NCI-H1105 treated with DMSO at 0.1 percent for 48 hours (cell line): ENCODE measurements at places on chromosomes 6 and 20.

DNA sequence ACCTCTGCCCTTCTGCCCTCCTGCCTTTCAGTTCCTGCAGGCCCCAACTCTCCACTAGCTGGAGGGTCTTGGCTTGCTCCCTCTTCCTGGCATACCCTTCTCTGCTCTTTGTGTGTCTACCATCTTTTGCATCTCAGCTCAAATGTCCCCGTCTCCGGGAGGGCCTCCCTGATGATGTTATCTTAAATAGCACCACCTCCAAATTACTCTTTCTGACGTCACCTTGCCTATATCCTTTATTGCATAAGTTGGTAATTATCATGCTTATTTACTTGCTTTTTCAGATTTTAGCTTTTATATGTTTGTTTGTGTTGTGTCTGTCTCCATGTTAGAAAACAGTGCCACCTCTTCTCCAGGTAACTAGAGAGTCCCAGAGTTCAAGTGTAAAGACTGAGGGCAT lies 36.0 kb upstream of the FYN start:
- DNase-seq, result no peak

GRCh38 chr6:55536391-55536956 lies 42.5 kb downstream of the HMGCLL1 start:
- no peak for DNase-seq

DNA sequence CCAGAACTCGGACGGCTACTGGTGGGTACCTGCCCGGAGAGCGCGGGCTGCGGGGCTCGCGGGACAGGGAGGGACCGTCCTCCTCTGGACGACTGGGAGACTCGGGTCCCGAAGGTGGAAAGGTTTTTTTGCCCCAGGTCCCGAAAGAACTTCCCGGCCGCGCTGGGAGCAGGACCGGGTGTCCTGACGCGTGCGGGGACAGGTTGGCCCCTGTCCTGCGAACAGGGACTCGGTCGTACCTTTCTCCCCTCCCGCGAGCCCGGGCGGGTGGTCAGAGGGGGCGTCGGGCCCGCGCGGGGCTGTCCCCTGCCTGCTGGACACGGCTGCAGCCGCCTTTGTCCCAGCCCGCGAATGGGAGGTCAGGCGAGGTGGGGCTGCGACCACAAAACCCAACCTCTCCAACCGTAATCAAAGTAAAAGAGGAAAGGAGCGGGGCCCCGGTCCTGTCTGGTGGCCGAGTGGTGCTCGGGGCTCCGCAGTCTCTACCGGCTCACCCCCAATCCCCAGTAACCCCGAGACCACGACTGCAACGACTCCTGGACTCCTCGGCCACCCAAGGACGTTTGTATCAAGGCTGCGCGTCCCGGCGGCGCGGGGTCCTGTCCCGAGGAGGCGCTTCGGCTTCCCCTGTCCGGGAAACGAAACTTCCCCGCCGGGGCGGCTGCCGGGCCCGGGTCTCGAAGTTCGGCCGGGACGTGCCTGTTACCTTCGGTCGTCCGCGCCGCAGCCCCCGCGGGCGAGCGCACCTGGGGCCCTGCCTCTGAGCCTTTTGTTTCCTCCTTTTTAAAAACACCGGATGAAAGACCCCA lies 798 bp downstream of the DSP start:
- DNase-seq, result peak; percentile 19

- no peak for DNase-seq
These were observed 78.7 kb upstream of the MYL9 start for GRCh38 chr20:36462440-36463211.

- DNase-seq, result no peak
These were observed 33.7 kb upstream of the HIVEP1 start for GRCh38 chr6:11978169-11978987.

DNA sequence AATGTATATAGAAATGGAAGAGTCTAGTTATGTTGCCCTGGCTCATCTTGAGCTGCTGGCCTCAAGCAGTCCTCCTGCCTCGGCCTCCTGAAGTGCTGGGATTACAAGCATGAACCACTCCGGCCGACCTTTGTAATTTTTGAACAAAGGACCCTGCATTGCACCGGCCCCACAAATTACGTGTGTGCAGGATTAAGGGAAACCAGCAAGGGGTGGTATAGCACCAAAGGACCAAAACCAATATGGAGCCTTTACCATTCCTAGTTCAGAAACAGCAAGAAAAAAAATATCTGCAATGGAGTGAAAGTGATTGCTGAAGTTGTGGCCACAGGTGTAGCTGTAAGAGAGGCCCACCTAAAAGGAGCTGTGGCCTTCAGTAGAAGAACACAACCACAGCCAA lies 8.2 kb upstream of the TRERF1 start:
- DNase-seq, result no peak

GRCh38 chr6:27591699-27592480 lies 119.0 kb upstream of the ZNF184 start:
- peak; percentile 79 for DNase-seq

DNA sequence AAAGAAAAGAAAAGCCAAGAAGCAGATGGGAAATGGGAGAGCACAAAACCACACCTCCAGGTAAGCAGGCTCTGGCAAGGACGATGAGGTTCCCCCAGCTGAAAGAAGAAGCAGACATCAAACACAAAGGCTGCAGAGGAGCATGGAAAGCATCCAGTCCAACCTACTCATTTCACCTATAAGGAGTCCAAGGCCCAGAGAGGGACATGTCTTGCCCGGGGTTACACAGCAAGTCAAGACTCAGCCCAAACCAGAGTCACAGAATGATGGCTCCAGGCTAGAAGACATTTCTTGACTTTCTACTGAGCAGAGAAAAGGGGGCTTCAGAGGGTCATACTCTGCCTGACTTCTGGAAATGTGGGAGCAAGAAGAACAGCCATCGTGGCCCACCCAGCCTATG lies 45.6 kb upstream of the FOXP4 start:
- DNase-seq, result no peak

DNA sequence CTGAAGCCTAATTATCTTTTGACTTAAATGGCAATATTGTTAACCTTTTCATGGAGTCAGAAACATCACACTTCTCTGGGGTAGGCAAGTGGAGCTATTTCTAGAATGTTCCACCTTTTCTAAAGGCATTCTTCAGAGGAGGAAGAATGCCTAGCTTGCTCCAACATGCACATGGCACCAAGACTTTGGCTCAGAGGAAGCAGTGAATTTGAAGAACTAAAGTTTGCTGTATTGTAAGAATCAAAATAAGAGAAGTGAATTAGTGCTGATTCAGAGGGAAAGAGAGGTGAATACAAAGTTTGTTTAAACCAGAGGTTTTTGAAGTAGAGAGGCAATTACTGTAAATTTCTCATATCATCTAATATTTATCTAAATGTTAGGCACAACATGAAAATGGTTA lies 92.2 kb downstream of the SOBP start:
- no peak for DNase-seq

DNA sequence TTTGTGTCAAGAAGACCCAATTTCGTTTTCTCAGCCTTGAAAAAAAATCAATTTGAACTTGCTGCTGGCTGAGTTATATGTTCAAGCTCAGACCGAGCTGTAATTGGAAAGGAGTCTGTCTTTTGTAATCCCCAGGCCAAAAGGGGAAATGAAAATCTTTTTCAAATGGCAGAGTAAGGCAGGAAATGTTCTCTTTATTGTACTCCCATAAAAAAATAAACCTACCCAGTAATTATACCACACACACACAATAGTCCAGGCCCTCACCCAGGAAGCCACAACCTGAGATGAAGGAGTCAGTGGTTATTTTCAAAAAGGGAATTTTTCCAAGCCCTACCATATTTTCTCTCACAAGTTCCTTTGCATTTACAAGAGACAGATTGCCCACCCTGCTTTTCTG lies 45.3 kb downstream of the CLIC5 start:
- peak; percentile 11 for DNase-seq

GRCh38 chr6:147248859-147249258 lies 44.6 kb downstream of the STXBP5 start:
- DNase-seq, result no peak

- DNase-seq, result no peak
These were observed 184.5 kb upstream of the AGPAT4 start for GRCh38 chr6:161458201-161458951.

DNA sequence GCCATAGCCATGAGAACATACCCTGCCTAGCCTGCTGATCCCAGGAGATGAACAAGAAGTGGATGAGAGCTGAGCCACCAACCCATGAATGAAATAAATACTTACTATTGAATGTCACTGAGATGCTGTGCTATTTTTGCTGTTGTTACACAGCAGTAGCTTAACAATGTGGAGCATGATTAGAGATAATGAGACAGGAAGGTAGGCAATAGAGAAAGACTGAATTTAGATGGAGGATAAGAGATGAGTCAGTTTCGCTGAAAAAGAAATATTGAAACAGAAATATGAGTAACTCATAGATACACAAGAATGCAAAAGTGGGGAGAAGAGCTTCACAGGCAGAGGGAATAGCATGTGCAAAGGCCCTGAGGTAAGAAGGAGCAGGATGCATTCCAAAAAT lies 94.9 kb upstream of the TOP1 start:
- DNase-seq, result no peak

DNA sequence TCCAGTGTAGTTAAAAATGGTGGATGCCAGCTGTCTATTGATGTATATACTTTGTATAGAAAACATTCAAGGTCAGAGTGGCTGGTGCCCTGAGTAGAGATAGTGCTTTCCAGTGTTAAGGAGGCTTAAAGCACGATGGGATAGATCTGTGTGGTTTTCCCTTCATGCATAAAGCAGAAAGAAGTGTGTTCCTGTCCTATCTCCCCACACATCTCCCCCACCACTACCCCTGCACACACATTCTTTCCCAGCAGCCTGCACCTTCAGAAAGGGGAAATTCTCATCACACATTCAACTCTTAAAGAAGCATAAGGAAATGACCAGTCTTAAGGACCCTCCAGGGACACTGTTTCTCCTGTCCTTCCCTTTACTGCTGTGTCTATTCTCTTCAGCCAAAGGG lies 221.7 kb upstream of the TAB2 start:
- no peak for DNase-seq

DNA sequence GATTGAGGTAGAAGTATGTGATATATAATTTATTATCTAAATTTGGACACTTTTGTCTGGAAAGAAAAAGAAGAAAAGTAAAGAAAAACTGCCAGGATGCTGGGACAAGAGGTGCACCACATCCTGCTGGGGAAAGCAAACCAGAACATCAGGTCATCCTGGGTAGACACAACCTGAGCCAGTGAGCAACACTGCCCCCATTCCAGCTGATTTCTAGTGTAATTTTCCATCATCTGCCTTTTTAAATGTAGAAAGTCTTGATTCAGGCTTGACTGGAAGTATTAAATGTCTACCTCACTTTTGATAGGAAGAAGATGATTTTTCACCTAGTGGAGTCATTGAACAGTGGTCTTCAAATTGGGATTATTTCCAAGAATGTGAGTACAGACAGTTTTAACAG lies 1164.5 kb upstream of the CITED2 start:
- no peak for DNase-seq

GRCh38 chr6:134684423-134684795 lies 265.5 kb downstream of the ALDH8A1 start:
- DNase-seq, result no peak

- DNase-seq, result no peak
These were observed 8.2 kb downstream of the SPINT3 start for GRCh38 chr20:45507011-45507820.

DNA sequence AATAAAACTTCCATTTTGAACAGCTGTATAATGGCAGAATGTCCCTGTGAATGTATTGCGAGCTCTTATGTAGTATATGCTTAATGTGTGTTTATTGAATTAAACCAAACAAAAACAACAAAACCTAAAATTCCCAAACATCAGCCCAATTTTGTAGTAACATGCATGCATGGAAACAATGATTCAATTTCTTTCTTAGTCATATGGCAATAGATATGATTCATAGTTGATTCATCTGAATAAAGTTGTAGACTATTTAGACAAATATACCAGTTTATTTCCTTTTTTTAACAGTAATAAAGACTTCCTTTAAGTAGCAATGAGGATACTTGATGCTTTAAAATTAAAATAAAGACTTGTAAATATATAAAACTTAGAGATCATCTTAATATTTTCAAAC lies 670.6 kb downstream of the CD109 start:
- no peak for DNase-seq

GRCh38 chr20:24610341-24611115 lies 141.1 kb downstream of the SYNDIG1 start:
- DNase-seq, result no peak

GRCh38 chr6:19869464-19869863 lies 32.3 kb downstream of the ID4 start:
- no peak for DNase-seq

- peak; percentile 13 for DNase-seq
These were observed 642.5 kb upstream of the MMS22L start for GRCh38 chr6:97925504-97925903.

- DNase-seq, result no peak
These were observed 234.1 kb upstream of the ZFP64 start for GRCh38 chr20:52425701-52426100.

GRCh38 chr6:490251-491037 lies 98.9 kb downstream of the IRF4 start:
- DNase-seq, result no peak

GRCh38 chr20:12925210-12925755 lies 83.5 kb upstream of the SPTLC3 start:
- peak; percentile 84 for DNase-seq

DNA sequence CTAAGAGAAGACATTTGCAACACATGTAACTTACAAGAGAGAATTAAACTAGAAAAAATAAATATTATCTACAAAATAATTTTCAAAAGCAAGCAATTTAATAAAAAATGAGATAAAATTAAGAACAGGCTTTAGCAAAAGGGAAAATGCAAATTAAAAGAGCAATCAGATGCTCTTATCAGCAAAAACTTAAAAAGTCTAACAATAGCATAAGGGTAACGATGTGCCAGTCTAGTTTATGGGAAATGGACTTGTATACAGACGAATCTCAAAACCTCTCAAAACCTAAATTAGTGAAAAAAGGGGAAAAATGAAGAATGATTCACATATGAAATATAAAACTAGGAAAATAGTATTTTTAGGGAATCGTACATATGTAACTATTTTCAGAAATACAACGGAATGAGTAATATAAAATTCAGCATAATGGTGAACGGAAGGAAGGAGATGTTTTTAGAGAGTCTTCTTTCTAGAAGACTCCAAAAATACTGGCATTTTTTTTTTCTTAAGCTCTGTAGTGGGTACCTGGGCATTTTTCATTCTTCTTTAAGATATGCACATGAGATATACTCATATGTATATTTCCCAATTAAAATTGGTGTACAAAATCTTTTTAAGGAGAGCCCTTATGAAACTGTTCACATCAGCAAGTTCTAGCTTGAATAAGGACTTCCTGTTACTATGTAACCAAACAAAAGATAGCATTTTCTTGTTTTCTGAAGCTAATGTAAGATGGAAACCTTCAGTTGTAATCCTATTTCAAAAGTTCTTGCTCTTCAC lies 927 bp upstream of the MANEA start:
- peak; percentile 50 for DNase-seq

GRCh38 chr6:43052842-43053544 lies 658 bp downstream of the CUL7 start:
- DNase-seq, result no peak

DNA sequence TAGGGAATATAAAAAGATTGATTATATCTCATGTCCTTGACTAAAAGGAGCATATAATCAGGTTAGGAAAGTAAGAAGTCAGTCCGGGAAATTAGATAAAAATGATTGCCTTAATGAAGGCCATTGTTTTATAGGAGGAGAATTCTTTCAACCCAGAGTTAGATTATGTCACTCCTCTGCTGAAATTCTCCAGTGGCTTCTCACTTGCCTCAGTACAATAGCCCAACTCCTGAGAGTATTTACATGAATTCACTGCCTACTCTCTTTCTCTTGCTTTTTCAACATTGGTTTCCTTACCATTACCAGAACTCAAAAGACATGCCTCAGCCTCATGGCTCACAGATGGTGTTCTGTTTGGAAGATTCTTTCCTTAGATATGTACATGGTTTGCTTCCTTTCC lies 114.9 kb downstream of the EPHA7 start:
- no peak for DNase-seq
